Activated T-helper 2 cell treated with anti-CD3 and anti-CD28 coated beads, Interferon-gamma antibody, Interleukin-2, Interleukin-4, amounts not matched to agents 10 μg/mL and 5 μg/mL and 100 μg/mL, durations not matched to agents 14 hours and 24 hours and 36 hours (primary cell): ENCODE measurements at places on chromosomes 16 and 17.

DNA sequence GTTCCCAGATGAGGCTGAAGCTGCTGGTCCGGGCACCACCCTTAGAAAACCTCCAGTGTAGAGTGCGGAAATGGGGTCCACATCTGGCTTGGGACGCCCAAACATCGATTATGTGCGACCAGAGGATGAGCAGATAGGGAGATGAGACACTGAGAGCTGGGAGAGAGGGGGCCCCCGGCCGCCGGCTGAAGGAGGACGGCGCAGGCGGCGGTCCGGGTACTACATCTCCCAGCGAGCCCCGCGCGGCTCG, 182 bp upstream of the SPECC1 start:
- DNase-seq: no peak

GRCh38 chr16:67953641-67954375, 9.9 kb upstream of the LCAT start:
- DNase-seq: no peak

DNA sequence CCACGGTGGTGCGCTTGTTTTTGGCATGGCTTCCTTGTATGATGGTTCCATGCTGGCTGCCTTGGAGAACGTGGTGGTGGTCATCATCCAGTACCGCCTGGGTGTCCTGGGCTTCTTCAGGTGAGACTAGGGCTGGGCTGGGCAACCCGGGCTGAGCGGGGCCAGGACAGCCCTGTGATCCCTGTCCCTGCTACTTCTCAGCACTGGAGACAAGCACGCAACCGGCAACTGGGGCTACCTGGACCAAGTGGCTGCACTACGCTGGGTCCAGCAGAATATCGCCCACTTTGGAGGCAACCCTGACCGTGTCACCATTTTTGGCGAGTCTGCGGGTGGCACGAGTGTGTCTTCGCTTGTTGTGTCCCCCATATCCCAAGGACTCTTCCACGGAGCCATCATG, 4.9 kb downstream of the CES2 start:
- DNase-seq: no peak

DNA sequence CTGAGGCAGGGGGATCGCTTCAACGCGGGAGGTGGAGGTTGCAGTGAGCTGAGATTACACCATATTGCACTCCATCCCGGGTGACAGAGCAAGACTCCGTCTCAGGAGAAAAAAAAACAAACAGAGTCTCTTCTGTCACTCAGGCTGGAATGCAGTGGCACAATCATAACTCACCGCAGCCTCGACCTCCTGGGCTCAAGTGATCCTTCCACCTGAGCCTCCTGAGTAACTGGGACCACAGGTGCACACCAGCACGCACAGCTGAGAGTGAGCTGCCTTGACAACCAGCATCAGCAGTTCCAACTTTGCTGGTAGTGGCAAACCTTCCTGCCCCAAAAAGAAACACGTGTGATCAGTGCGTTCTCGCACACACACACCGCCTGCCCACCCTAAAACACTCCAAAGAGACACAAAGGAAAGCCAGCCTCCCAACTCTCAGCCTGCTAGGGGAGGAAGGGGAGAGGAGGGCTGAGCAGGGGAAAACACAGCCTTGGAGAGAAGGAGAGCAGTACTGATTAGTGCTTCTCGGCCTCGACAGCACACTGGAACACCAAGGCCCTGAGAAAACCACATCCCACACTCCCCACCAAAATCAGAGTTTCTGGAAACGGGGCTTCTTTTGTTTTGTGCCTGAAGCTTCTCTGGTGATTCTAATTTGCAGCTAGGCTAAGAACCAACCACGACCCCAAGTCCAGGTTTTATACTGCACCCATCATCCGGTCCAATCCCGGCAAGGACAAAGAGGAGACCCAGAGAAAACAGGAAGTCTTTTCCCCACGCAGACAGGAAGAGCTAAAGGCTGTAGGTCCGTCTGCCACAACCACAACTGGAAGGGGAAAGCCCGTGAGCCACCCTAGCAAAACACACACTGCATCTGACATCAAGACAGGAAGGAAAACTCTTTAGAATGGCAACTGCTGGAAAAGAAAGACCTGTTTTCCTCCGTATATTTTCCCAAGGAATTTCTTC, 28.8 kb downstream of the ZCCHC14 start:
- no peak for DNase-seq
